ENCODE measurements at places on chromosomes 5 and 9.

- no peak for DNase-seq
Measured at GRCh38 chr9:426976-427375, 212.3 kb downstream of the DOCK8 start.

GRCh38 chr9:128412120-128412790 is 8.4 kb upstream of the CERCAM start:
- no peak for DNase-seq

DNA sequence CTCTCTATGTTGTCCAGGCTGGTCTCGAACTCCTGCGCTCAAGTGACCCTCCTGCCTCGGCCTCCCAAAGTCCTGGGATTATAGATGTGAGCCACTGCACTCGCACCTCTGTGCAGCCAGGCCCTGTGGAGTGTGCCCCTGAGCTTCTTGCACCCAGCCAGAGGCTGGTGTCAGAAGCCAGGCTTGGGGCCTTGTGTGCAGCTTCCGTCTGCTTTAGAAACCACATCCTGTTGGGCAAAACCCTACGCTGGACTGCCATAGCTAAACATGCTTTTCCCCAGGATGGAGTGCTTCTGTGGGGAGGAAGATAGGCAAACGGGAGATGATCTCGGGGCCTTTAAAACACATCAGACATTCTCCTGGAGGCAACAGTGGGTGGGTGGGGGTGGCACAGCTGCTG is 40.1 kb downstream of the PRRT1B start:
- DNase-seq = no peak

DNA sequence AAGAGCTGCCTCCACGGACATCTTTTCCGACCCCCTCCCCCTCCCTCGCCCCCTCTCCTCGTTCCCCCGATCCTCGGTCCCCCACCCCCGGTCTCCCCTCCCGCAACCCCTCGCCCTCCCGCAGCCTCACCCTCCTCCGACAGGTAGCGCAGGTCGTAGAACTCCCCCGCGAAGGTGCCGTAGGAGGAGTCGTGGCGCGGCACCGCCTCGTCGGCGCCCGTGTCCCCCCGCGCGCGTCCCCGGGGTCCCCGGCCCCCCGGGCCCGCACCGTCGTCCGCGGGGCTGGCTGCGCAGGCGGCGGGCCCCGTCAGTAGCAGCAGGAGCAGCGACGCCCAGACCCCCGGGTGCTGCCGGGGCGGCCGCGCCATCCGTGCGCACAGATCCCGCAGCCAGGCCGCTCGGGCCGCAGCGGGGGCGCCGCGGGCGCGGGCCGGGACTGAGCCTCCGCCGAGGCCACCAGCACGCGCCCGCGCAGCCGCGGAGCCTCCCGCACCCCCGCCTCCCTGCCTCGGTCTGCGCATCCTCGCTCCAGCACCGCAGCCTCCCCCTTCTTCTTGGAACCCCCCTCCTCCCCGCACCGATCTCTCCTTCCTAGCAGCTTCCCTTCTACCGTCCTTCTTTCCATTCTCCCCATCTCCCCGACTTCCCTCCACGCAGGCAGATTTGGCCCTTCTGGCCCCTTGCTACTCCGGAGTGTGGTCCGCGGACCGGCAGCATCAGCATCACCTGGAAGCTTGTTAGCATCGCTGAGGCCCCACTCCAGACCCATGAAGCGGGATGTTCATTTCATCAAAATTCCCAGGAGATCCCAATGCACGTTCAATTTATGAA is at the start of gene FRRS1L:
Gene FRRS1L (minus strand): TSS at position 479 of the 831 bp plus-strand sequence. CDS start 111 bp downstream, at position 368.
- no peak for DNase-seq

- no peak for DNase-seq
Measured at GRCh38 chr5:95786821-95787418, 35.6 kb downstream of the GLRX start.

- no peak for DNase-seq
Measured at GRCh38 chr9:108136656-108137055, 647.1 kb upstream of the KLF4 start.

- DNase-seq = no peak
Measured at GRCh38 chr5:113057557-113057984, 81.0 kb downstream of the DCP2 start.

DNA sequence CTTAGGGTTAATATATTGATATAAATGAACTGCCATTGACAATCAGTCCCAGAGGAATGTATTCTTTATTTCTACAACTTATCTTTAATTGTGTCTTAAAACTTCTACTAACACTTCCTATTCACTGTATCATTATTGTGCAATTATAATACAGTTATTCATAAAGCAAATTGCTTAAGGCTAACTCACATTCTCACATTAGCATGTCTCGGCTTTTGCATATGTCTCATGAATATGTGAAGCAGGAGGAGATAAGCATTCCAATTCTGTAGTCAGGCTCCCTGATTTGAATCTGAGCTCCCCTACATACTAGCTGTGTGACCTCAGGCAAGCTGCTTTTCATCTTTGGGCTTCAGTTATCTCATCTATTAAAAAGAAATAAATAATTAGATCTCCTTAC is 45.4 kb downstream of the PLGRKT start:
- DNase-seq = no peak

DNA sequence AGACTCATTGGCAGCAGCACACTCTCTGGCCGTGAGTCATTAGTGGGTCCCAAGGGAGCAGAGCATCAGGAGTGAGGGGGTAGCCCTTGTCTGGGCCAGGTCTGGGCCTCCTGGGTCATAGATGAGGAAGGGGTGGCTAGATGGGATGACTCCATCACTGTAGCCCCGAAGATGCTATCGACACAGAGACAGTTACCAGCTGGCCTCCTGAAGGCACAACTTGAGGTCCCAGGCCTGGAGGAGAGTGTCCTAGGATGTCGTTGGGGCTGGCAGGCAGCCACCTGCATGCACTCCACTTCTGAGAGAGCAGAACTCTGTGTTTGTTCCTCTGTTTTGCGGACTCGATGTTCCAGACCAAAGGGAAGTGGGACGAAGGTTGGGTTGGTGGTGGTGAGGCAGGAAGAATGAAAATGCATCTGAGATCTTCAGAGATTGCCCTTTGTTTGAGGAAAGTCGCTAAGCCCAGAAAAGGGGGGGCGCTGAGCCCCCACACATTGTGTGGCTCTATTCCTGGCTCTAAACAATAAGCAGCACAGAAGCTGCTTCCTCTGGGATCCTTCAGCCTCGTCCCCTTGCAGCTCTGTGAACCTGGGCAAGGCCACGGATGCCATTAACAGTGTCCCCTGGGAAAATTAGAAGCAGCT is 4.7 kb downstream of the BTNL9 start:
- DNase-seq = no peak

DNA sequence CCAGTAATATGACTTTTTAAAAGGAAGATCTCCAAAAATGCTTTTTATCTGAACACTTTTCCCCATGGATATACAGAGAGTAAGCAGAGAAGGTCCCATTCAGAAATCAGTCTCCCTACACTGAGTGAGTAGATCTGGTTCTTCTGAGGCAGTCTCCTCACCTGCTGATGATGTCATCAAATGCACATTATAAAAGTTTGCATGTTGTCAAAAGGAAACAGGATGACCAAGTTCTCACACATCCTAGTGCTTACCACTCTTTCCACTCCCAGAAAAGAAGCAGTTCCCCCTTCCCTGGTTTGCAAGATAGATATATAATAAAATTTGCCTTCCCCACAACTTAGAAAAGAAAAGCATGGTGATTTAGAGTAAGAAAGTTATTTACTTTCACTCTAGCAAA is 180.5 kb downstream of the RAB3C start:
- no peak for DNase-seq

DNA sequence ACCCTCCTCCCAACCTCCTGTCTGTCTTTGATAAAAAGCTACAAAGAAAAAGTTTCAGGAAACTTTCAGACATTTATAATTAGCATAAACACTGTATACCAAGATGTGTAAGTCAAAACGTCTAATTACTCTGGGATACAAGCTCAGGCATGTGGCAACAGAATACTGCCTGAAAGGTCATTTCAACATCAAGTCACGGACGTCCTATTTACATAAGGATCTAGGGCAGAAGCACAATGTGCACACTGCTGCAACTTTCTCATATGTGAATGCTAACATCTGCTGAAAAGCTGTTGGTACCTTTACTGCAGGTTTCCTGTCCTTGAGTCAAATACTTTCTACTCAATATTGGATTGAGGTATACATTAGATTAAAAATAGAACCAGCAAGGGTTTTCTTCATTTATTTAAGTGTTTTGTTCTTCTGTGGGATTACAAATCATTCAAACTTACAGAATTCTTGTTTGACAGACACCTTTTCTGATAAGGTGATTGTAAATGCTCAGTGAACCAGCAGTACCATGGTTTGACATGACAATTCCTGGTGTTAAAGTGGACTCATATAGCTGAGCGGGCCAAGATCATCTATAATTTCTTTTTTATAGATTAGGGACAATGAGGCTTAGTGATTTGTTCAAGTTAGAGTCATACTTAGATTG is 36.8 kb downstream of the ELL2 start:
- no peak for DNase-seq

DNA sequence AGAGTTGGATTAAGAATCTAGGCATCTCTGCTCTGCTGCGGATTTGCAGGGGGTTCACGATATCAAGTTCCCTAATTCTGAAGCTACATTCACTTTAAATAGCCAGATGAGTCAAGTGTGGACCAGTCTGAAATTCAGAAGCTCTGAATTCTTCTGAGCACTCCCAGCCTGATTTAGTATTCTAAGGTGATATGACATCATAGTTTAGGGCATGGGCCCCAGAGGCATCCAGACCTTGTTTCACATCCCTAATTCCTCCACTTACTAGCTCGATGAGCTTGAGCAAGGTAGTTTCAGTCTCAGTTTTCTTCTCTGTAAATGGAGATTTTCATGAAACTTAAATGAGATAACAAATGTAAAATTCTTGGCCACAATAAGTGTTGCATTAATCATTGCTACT is 65.2 kb downstream of the TMEM167A start:
- no peak for DNase-seq

- no peak for DNase-seq
Measured at GRCh38 chr9:34179213-34180136, 632 bp downstream of the UBAP1 start.

- DNase-seq = no peak
Measured at GRCh38 chr5:10601246-10602030, 37.6 kb downstream of the ANKRD33B start.

- no peak for DNase-seq
Measured at GRCh38 chr5:54080831-54081230, 229.5 kb downstream of the ARL15 start.

All from activated CD4-positive, CD25-positive, alpha-beta regulatory T cell treated with anti-CD3 and anti-CD28 coated beads, Interleukin-2, amount 50 U/mL, for 16 hours (primary cell).